ENCODE measurements at places on chromosomes 5 and 9.

- DNase-seq: no peak
Observed at GRCh38 chr5:161889971-161890370, 42.1 kb downstream of the GABRA1 start.

- no peak for DNase-seq
Observed at GRCh38 chr9:3719286-3719685, 193.5 kb upstream of the RFX3 start.

DNA sequence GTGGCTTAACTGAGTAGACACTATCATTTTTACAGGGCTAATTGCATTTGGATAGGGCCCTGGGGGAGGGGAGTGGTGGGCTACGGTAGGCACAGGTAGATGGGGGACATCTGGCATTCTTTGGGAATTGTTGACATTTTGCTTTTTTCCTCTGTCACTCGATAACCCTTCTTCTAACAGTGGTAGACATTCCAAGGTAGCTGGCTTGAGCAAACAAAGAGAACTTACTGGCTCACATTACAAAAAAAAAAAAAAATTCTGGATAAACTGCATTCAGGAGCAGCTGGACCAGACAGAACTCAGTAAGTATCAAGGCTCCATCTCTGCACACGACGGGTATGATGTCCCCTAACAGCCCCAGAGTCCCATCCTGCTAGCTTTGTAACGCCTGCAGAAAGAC is 585.2 kb downstream of the ZNF608 start:
- no peak for DNase-seq

GRCh38 chr9:23677446-23677845 is 148.6 kb downstream of the ELAVL2 start:
- DNase-seq: no peak

DNA sequence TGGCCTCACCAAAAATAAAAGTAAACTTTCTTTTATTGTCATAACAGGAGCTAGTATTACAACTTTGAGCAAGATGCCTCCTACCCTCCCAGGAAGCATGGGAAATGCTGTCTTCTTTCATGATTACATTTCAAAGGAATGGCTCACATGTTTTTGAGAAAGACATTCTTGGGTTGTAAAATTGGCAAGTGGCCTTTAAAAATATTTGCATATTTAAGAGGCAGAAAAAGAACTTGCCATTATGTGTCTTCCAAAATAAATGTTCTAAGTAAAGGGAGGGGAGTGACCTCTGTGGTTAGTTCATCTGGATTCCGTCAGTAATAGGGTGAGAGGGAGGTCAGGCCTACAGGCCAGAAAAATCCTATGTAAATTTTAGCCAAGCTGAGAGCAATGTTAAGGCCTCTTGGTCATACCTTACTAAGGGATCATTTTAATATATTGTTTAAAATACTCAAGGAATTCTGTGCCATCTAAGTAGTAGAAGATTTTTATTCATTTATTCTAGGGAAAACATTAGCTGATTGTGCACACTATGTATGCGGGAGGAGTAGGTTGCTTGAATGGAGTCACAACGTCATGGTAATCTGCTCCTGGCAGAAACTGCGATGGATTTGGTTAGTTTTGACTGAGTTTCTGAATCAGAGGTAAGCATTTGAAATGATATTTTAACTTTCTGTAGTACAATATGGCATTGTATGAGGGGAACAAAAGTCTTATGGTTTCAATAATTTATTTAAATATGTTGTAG is 1485.7 kb upstream of the CDH9 start:
- DNase-seq: no peak

DNA sequence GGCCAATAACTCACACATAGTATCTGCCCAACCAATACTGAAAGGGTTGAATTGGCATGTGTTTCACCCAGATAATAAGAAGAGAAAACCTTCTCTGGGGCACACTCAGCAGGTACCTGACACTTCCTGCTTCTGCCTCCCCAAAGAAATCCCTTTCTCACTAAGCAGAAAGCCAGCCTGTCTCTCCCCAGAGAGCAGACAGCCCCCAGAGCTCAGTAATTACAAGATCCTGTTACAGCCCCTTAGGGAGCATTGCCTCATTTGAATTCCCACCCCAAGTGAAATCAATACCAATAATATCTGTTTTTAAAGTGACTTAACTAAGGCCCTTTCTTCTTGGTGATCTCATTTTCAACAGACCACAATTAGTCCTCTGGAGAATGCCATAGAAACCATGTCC is 38.5 kb upstream of the FOXI1 start:
- DNase-seq: no peak

DNA sequence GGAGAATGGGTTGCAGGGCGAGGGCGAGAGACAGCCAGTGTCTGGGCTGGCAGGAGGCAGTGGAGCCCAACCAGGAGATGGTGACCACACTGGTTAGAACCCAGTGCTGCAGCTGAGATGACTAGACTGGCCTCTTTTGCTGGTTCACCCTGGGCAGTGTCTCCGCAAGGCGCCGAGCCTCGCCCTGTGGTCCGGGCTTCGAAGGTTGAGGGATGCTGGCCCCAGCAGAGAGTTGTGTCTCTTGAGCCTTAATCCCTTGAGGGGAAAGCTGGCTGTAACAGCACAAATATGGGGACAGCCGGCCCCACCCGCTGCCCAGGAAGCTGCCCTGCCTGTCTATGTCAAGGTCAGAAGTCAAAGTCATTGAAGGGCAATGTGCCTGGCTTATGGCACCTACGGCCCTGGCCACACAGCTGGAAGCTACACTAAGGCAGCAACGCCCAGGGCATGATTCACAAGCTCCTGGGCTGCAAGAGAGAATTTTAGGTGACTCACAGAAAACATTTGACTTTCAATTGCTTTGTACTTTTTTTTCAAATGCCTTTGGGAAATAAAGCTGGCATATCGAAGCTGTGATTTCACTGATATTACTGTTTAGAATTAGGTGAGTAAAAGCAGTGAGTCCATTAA is 33.3 kb downstream of the NKX2-5 start:
- no peak for DNase-seq

DNA sequence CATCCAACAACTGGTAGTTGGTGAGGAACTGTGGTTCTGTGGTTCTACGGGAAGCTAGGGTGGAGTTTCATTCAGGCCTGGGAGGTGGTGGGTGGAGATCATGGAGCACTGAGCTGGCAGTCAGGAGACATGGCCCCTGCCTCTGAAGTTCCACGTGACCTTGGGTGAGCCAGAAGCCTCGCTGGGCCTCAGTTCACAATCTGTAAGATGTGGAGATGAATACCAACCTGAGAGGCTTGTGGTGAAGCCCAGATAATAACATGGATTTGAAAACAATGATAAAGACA is 177.9 kb downstream of the MACROH2A1 start:
- DNase-seq: no peak

Measured in NAMALWA (cell line).